GM10248 (cell line): ENCODE measurements at places on chromosomes 5 and 9.

DNA sequence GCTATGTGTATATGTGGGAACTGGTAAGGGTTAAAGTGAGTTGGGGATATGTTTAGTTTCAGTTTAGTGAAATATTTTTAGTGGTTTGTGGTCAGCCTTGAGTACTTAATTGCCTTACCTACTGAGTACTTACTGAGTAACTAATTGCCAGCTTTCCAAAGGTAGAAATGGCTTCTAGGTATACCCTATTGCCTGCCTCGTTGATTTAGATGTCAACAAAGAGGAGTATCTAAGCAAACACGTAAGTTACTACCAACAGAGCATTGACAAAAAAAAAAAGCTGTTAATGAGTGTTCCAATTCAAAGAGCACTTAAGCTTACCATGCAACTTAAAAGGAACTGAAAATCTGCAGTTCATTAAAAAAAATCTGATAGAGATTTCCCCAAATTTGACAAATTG is 8.8 kb downstream of the ATP10B start:
- DNase-seq: peak; percentile 25

GRCh38 chr5:98804066-98804465 is 30.6 kb downstream of the RGMB start:
- DNase-seq: no peak

GRCh38 chr5:80668016-80668969 is 13.5 kb upstream of the DHFR start:
- DNase-seq: peak; percentile 57

GRCh38 chr9:134267881-134268724 is 58.2 kb upstream of the RXRA start:
- DNase-seq: peak; percentile 79

GRCh38 chr9:504921-505740 is 290.5 kb downstream of the DOCK8 start:
- DNase-seq: peak; percentile 38

DNA sequence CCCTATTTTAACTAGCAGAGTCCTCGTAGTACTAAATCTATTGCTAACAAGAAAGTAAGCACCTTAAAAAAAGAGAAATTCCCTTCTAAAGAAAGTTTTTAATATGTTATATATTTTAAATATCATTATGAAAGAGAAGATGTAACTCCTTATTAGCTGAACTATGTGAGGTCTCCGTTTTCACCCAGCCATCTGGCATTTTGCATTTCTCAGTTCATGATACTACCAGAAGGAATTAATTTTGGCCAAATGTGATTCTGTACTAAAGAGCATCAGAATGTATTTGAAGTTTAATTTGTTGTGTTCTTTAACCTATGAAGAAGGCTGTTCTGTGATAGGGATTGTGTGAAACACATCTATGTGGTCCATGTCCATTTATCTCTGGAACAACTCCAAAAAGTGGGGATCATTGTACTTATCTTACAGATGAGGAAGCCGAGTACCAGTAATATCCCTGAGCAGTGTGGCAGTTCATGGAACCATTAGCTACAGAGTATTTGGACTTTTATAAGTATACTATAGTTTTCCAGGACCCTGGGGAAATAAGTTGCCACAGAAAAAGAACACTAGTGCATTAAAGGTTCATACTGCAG is 29.8 kb downstream of the TNFAIP8 start:
- DNase-seq: no peak

- no peak for DNase-seq
Observed at GRCh38 chr9:13445103-13445500, 165.6 kb upstream of the MPDZ start.

- DNase-seq: no peak
Observed at GRCh38 chr5:22650511-22650910, 202.6 kb downstream of the CDH12 start.

DNA sequence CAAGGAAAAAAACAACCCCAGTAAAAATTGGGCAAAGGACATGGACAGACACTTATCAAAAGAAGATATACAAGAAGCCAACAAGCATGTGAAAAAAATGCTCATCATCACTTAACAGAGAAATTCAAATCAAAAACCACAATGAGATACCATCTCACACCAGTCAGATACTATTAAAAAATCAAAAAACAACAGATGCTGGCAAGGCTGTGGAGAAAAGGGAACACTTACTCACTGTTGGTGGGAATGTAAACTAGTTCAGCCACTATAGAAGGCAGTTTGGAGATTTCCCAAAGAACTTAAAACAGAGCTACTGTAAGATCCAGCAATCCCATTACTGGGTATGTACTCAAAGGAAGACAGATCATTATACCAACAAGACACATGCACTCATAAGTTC is 157.4 kb downstream of the EDIL3 start:
- no peak for DNase-seq

DNA sequence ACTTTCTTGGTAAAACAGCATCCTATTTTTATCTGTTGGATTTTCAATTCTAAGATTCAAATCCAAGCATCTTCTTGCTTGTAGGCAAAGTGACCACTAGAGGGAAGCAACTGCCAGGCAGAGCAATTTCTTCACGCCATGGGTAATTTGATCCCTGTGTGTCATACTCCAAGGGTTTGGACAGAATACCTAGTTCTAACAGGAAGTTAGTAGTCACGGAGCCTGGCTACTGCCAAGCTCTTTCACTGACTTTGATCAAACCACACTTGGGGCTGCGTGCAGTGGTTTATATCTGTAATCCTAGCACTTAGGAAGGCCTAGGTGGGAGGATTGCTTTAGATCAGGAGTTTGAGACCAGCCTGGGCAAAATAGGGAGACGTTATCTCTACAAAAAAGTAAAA is 473.6 kb upstream of the TNC start:
- peak; percentile 26 for DNase-seq

DNA sequence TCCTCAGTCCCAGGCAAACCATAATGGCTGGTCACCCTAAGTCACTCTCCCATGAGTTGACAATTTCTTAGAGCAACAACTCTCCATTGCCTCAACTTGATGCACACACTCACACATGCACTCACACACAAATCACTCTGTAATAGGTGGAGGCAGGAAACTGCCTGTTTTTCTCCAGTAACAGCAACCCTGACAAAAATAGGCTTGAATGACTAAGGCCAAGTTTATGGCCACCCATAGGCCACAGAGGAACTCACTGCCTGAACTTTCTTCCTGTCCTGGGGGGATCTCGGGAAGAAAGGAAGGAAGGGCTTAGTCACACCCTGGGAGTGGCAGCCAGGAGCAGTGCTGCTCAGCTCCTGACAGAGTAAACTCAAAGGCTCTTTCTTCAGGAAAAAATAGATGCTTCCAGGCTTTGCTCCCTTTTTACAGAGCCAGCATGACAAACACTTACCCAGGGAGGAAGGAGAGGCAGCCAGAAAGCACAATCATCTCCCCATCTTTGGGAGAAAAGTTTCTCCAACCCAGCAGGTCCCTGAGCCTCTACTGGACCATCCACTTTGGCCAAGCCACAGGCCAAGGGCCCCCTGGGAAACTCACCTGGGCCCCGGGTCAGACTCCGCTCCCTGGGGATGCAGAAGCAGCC is 368 bp downstream of the SH3TC2 start:
- DNase-seq: no peak

DNA sequence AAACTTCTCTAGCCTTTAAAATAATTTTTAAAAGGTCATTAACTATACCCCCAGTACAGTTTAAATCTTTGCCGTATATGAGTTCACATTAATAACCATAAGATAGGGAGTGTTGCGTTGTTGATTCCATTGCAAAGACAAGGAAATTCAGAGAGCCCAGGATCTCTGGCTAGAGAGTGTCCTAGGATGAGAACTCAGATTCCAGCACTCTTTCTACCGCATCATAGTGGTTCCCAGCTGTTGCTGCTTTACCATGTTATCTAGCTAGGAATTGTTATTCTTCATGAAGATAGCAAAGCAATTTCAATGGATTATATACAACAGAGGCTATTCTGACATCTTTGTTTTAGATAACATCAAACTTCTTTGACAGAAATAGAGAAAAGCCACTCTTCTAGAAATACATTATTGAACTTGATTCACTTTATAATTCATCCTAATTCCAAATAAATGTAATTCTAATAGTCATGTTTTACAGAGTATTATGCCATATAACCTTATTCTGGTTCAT is 78.4 kb upstream of the IL7R start:
- no peak for DNase-seq

DNA sequence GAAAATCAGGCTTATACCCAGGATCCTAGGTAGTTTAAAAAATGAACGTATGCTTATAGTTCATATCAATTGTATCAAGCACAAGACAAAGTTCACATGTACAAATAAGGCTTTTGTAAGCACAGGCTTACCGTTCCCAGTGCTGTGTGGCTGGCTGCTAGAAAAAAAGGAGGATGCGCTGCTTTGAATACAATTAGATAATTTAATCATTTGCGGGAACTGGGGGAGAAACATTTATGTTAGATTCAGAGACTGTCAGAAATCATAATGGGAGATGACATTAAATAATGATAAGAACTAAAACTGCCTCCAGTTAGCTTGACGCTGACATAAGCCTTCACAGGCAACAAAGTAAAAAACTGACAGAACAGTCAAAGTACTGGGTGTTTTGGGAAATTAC is 93.2 kb downstream of the FNBP1 start:
- DNase-seq: no peak

DNA sequence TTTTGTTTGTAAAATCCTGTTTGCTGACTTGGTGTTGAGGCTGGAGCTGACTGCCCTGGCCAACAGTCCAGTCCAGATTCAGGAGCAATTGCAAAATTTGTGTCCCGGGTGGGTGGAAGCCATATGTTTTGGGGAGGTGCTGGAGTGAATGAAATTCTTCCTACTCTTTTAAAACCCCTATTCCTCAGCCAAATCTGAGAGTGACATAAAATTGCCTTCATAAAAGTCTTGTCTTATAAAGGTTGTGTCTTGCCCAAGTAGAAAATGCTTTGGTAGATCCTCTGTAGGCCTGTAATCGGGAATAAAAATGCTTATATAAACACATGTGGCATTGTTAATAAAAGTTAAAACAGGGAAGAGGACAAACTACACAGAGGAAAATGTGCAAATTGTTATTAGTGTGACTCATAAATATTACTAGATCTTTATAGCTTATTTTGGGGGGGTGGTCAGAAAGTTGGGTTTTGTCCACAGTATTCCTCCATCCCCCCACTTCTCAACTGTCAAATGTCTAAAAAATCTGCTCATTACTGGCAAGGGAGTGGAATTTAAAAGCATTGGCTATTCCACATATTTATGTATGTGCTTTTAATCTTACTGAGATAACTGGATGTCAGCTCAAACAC is 45.6 kb downstream of the NNT start:
- DNase-seq: no peak

DNA sequence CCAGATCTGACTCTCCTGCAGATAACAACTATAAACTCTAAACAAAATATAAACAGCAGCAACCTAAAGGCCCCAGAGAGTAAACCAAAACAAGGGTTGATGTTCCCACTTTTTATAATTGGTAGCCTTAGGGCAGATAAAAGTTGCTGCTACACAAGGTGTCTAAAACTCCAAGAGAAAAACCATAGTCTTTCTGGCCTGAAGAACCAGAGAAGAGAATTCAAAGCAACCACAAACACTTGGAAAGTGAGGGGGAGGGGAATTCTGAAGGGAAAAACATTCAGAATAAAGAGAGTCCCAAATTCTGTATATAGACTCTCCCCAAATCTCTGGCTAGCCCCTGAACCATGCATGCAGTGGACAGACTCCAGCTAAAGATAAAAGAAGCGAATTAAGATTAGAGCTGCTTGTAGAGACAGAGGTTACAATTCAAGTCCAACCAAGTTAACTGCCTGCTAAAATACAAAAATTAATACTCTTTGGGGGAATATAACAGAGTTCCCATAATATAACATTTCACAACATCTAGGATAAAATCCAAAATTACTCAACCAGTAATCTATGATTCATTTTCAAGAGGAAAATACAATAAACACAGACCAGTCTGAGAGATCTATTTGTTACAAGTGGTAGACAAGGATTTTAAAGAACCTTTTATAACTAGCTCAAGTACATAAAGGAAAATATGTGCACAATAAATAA is 37.5 kb upstream of the RGMB start:
- DNase-seq: no peak

- DNase-seq: no peak
Observed at GRCh38 chr9:126763130-126763764, 41.6 kb upstream of the ZBTB43 start.

DNA sequence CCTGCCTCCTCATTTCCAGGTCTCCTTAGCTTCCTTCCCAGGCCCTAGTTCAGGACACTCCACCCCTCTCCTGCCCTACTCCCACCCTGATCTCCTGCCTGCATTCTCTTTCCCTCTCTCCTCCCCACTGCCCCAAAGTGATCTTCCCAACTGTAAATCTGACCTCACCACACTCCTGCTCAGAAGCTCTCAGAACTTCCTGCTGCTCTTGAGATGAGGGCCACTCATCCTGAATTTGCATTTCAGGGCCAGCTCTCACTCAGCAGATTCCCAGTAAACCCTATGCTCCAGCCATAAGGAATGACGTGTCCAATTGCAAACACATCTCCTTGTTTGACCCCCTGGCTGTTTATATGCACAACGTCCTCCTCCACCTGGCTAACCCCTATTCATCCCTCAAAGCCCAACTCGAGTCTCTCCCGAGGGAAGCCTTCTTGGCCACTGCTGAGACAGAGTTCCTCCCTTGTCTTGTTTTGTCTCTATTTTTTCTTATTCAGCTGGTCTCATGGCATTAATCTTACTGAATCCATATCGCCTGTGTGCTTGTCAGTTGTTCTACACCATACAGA is 95.0 kb downstream of the NSG2 start:
- DNase-seq: no peak

- no peak for DNase-seq
Observed at GRCh38 chr9:92660266-92660665, 9.7 kb downstream of the IPPK start.

DNA sequence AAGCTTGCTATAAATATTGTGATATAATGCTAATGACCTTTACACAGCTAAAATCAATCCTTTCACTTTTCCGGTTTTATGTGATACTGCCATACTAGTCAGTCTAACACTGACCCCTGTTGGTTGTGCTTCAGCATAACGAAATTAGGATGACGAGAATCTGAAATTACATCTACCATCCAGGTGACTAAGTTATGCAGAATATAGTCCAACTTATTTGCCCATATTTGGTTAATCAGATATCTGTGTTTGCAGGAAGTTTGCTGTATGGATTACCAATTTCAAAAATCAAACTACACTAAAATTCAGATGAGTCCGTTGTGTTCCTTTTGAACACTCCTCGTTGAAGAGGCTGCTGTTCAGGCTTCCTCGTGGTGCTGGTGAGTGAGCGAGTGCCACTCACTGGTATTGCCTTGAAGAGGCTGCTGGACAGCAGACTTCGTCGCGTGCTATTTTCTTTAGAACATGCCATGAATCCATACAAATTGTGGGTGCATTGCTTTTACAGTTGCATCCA is 32.5 kb downstream of the TENT4A start:
- DNase-seq: peak; percentile 69

GRCh38 chr5:55176176-55176818 is 3.3 kb upstream of the CDC20B start:
- no peak for DNase-seq

DNA sequence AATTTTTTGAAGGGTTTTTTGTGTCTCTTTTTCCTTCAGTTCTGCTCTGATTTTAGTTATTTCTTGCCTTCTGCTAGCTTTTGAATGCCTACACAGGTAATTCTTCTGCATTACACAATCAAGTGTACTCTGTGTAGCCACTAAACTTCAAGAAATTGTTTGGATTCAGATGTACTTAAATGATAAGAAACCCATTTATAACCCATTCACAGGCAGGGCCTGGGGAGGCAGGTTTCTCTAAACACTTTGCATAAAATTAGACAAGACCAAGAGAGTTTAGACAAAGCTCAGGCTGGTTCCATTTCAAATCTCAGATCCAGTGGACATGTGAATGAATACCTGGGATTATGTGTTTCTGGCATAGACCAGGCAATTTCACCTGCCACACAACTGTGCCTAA is 41.3 kb upstream of the SEMA5A start:
- no peak for DNase-seq

GRCh38 chr5:179154346-179154990 is 94.3 kb downstream of the ZNF354C start:
- no peak for DNase-seq
